ENCODE measurements at places on chromosomes 1 and 21.

- no peak for DNase-seq
Observed at GRCh38 chr1:159988006-159988405, 34.0 kb upstream of the SLAMF9 start.

DNA sequence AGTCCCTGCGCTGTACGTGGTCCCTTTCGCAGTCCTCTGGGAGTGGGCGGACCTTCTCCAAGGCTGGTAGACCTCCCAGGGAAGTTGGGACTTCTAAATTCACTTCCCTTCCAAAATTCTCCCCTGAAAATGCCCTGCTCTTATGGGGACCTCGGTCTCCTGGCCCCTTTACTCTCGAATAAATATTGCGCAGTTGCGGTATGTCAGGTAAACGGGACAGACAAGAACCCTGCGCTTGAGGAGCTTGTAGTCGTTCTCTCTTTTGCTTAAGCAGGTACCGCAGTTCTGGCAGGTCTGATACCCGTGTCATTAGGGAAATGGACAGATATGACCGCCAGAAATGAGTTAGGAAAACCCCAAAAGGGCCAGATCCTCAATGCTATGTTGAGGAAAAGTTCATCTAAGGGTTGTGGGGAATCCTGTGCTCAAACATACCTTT, 561 bp downstream of the KIF2C start:
- no peak for DNase-seq

- DNase-seq, result no peak
Observed at GRCh38 chr1:157390651-157391050, 161.7 kb downstream of the FCRL5 start.

DNA sequence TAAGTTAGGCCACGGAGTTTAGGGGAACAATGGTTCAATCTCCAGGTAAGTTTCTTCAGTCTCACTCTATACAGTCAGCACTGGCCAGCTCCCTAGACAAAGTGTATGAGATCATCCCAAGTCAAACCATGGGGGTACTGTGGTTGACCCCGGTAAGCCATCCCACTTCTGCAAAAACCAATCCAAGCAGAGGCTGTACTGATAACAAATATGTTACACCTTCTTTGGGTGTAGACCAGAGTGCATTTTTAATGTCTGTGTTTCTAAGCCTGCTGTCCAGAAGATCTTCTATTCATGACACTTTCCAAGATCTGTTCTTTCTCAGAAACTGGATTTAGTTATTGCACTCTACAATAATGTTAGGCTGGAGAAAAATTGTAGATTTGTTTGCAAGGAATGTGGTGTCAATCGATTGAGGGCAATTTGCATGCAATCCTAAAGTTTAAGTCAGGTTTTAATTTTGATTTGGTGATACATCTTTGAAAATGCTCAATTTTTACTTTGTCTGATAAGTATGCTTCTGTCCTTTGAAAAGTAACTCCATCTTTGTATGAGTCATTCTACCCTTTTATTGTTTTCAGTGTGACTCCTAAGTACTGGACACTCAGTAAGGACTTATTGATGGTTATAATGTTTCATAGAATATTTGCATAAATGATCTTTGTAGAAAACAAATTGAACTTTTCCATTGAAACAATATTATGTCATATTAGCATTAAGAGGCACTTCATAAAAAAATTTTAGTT, 152.4 kb downstream of the HLX start:
- DNase-seq, result no peak

- DNase-seq, result no peak
Observed at GRCh38 chr21:17785403-17785788, 33.8 kb downstream of the C21orf91 start.

DNA sequence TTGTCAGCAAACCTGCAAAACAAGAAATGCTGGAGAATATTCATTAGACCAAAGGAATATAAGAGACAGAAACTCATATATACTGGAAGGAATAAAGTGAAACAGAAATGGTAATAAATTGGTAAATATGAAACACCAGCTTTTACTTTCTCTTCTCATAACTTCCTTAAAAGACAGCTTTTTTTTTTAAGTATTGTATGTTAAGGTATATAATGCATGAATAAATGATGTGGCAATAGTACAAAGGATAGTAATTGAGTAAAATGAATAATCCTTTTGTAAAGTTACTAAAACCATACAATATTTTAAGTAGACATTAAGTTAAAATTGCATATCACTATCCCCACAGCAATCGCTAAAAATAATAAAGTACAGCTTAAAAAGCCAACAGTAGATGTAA, 64.8 kb downstream of the TRIM33 start:
- no peak for DNase-seq

DNA sequence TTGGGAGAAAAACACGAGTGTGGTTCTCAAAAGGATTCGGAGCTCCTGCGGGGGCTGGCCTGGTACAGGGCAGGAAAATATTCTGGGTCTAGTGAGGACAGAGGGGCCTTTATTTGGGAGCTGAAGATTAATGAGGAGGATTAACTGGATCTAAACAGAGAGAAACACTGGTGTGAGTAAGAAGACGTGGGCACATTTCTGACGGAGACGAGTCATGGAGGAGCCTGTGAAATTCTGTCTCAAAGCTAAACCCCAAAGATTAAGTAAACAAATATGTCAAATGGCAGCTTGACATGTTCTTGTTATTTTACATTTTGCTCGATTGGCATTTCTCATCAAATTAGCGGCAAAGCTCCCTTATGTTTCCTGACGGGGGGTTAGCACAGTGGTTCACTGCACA, 12.8 kb downstream of the PROK1 start:
- DNase-seq, result peak; percentile 8

GRCh38 chr1:181249186-181249585, 160.7 kb downstream of the IER5 start:
- no peak for DNase-seq

DNA sequence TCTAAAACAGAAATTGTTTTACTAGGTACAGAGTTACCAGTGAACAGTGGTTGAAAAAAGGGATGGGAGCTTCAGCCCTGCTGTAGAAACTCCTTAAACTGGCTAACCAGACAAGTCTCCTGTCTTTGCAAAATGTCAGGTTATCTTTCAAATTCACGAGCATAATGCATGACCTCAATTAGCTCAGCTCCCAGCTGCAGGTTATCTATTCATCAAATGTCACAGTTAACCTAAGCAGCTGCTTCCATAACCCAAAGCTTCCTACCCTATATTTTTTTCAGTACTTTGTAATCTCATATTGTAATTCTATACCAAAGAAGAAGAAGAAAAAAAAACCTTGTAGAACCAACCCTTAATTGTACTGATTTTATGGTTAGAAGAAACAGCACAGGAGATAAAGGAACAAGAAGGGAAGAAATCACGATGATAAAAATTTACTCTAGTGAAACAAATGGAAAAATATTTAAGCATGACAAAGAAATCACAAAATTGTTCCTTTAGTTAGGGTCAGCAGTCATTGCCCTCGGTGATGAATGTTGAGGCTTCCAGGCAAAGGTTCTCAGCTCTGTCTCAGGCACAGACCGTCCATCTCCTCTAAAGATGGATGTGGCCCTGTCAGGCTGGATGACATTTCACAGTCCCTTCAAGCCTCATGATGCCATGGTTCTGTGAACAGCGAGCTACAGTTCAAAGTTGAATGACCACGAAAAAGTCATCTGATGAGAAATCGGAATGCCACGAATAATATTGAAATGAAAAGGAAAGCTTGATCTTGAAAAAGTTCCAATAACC, 95.9 kb downstream of the PLD5 start:
- no peak for DNase-seq
